Retinal pigment epithelial cell (primary cell): ENCODE measurements at places on chromosomes 4 and X.

DNA sequence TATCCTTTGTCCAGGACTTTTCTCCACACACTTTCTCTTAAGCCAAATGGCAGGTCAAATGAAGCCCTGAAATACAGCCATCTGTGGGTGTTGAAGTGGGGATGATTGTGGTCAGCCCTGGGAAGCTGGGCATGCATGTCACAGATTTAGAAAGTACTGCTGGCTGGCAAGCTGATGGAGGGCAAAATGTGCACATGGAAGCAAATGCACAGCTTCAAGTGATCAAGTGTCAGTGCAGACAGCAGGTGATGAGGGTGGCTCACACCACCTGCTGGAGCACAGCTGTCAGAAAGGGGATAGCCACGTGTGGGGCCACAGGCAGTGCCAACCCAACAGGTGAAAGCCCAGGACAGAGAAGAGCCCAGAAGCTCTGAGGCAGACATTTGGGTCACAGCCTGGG, 40.3 kb upstream of the ATXN3L start:
- no peak for DNase-seq

DNA sequence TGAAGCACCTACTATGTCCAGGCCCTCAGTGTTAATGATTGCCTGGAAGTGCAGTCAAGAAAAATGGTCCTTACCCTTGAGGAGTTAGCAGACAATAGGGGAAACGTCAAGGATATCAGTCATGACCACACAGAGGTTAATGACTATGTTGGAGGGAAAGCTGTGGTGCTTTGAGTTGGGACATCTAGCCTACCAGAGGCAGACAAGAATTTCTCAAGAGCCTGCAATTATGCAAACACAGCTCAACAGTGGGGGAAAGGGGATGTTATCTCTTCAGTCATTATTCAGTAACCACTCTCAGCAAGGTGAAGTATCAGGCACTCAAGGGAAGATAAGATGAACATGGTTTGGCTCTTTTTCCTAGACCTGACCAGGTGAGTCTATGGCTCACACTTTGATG, 7.0 kb upstream of the FGFBP1 start:
- no peak for DNase-seq

GRCh38 chr4:127006446-127006877, 626.3 kb upstream of the INTU start:
- no peak for DNase-seq

DNA sequence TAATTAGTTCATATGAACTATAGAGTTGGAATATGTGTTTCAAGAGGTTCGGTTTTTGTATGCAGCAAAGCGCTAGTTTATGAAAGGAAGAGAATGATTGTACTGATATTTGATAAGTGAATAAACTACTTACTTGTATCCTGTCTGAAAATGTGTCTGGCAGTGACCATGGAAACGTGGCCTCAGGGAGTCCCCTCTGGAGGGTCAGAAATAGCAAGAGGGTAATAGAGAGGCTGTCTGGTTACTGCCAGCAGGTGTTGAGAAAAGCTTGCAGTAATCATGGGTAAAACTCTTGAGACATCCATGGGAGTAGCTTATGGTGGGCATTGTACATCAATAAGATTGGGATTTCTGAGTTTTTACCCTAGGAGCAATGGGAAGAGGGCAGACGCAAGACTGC, 77.1 kb downstream of the DCLK2 start:
- DNase-seq: no peak

DNA sequence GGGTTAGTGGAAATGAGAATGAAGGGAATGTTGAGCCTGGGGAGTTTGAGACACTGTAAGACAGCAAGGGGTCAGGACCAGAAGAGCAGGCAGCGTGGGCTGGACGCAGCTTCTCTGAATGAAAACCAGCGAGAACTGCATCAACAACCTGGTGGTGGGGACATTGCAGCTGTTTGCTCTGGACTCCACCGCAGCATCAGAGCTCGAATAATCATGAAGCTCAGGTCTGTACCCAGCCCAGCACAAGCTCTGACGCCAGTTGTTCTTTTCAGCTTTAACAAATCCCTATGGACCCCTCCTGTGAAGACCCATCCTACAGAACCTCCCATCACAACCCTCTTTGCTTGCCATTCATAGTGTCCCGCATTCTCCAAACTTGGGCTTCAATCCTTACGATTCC, 106.8 kb upstream of the PNPLA4 start:
- DNase-seq: no peak

DNA sequence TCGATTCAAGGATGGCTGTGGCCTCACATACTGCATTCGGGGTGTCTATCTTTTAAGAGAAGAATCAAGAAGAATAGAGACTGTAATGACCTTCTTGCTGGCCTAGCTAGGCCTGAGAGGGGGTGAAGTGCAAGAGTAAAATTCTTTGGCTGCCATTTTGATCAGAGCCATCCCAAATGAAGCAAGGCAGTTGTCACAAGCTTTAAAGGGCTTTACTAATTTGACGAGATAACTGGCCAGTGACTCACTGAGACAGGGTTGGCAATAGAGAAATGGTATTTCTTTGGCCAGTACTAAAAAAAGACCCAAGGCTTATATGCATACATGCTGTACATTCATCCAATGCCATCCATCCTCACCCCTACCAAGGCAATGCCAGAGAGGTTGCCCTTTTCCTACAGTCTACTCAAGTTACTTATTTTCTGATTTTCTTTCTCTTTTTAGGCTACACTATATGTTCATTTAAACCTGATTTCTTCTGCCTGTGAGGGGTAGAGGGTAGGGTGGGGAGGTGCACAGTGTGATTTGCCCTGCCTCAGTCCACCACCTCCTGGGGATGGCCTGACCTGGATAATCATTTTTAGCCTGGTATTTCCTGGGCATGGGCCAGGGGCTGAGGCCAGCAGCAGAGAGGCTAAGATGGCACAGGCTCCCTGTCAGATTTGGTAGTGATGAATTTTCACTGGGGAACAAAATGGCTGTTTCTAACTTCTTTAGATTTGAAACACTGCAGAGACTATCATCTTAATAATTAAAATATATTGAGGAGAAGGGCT, 32.2 kb downstream of the ATG4A start:
- DNase-seq: no peak
